HCT116 (cell line): ENCODE measurements at places on chromosomes 5 and 9. TPM values are rescaled to one million over a fixed set of nuclear protein-coding genes. Genes with fewer than 3 reads are reported as not detected.

- DNase-seq = no peak
Measured at GRCh38 chr9:122151267-122151828, 8.2 kb downstream of the NDUFA8 start.

- DNase-seq = no peak
Measured at GRCh38 chr5:33712664-33713063, 179.1 kb downstream of the ADAMTS12 start.

- no peak for DNase-seq
Measured at GRCh38 chr9:120736881-120737280, 22.6 kb upstream of the MEGF9 start.

- no peak for DNase-seq
Measured at GRCh38 chr9:32399110-32399815, 14.8 kb downstream of the ACO1 start.

GRCh38 chr5:14945450-14945849 lies 73.9 kb upstream of the ANKH start:
- DNase-seq = no peak

- DNase-seq = no peak
Measured at GRCh38 chr9:135275571-135276289, 188.3 kb downstream of the OLFM1 start.

DNA sequence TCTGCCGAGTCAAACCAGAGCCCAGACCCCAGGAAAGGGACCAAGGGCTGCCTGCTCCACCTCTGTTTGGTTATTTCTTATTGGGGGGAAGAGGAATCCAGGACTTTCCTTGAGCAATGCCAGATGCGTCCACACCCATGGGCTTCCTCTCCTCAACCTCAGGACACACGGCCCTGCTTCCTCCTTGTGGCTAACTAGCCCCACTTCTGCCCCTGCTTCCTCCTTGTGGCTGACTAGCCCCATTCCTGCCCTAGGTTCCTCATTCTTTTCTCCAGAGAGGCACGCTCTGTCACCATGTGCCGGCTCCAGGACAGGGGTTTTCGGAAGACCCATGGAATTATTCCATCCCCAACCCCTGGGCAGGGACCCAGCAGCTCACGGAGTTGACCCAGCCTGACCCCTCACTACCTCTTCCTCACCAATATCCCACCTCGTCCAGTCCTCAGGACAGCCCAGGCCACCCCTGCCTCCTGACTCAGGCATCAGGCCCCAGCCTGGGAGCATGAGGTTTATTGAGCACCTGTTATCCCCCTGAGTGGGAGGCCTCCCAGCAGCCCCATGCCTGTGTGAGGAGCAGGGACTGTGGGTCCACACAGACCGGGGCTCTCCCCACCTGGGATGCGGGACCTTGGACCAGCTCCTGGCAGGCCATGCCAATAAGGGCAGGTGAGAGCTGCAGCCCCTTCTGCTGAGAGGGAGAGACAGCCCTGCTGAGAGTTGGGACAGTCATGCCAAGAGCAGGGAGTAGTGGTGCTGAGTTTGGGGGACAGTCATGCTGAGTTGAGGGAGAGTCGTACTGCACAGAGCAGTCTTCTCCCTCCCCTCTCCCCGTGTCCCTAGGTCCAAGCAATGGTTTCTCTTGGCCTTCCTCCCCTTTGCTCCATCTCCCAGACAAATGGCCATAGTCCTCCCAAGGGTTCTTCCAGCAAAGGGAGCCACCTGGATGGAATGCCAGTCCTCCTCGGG lies 11.8 kb upstream of the FCN1 start:
- no peak for DNase-seq

- DNase-seq = no peak
Measured at GRCh38 chr5:29896646-29897045, 1296.8 kb upstream of the CDH6 start.

DNA sequence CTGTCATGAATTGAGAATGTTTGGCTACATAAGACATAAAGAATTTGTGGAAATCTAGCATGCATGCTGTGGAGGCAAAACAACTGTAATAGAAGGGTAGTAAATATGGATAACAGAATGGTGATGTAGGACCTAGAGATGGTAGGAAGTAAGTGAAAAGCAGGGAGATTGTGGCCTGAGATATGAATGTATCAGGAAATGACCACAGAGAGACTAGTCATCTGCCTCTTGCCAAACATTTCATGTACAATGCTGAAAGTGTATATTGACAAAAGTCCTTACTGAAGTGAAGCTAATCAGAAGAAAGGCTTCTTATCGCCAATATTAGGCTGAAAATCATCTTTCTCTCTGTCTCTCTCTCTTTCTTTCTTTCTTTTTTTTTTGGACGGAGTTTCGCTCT lies 873.1 kb upstream of the CTNND2 start:
- no peak for DNase-seq

GRCh38 chr9:93122721-93123221 lies 11.3 kb downstream of the NINJ1 start:
- no peak for DNase-seq

- no peak for DNase-seq
Measured at GRCh38 chr9:98391867-98392266, 136.4 kb upstream of the TBC1D2 start.

DNA sequence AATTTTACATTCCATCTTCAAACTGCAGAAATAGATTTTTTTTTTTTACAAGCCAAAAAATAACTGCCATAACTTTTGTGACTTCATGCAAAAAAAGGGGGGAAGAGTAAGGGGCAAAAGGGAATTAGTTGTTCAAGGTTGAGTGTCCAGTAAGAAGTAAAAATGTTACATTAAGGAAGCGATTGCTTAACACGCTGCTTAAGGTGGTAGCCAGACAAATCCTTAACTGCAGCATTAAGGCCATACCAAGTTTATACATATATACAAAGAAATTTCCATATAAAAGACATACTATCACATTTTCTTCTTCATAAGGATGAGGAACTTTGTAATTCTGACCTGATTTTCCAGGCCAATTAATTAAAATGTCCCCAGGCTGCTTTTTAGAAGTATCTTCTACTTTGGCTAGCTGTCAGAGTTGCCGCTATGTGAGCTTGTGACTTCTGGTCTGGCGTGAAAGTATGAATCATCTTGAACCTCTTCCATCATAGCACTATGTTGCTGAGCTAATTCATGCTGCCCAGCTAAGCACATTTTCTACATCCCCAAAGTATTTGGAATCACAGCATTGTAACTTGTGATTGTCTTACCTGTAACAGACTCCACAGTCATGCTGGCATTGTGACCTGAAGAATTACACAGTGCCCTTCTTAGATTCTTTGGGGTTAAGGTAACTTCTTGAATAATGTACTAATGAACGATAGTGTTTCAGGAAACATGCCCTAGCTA lies 40.0 kb downstream of the G3BP1 start:
- no peak for DNase-seq

GRCh38 chr5:114780290-114780689 lies 389.4 kb downstream of the TRIM36 start:
- DNase-seq = no peak

DNA sequence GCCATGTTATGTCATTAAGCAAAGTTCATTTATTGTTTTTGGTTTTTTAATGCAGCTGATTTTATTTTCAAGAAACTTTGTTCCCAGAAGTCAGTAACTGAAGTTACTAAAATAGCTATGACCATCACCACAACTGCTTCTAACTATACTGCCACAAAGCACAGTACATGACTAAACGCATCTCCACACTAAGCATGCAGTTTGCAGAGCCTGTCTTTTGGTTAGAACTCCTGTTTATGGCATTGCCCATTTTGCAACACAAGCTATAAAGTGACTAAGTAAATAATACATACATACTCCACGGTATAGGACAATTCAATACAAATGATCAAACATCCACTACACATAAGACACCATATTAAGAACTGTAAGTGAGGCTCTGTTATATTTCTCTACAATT lies 109.7 kb downstream of the MLLT3 start:
- no peak for DNase-seq

- peak; percentile 22 for DNase-seq
Measured at GRCh38 chr5:55407059-55407684, 99.4 kb downstream of the MTREX start.

DNA sequence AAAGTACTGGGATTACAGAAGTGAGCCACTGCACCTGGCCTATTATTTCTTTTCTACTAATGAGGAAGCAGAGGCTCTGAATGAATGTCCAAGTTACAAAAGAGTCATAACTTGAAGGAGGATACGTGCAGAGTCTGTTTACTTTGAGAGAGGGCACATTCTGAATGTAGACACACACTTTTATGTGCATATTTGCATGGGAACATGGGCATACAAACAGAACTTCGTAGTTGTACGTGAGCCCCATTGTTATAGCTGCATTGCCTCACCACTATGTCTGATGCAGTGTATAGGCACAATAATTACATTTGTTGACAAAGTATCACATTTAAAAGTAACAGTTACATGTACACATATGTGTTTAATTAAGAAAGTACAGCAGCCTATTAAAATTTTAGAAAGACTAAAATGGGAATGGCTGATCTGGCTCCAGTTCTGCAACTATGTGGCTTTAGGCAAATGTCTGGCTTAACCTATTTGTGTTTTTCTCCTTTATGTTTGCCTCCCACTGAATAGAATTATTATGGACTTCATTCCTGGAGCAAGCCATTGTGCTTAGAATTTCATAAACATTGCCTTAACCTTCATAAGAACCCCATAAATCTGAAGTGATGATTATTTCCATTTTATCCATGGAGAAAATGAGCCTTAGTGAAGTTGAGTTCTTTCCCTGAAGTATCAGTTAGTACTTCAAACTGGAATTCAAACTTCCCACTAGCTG lies 3.0 kb upstream of the DPYSL3 start:
- DNase-seq = no peak

DNA sequence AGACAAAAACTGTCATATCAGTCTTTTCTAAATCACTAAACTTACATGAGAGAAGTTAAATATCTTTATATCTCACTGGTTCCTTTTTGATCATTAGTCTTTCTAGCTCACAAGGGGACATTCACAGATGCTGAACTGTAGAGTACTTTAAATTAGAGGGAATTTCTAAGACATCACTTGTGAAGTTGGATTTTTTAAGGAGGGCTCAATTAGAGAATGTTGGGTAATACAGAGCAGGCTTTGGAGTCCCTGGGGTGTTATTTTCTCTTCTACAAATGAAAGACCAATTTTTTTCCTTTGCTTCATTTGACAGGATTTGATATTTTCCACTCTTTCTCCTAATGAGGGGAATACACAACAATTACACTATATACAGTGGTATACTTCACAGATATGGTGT lies 48.6 kb upstream of the SPDL1 start:
- no peak for DNase-seq

DNA sequence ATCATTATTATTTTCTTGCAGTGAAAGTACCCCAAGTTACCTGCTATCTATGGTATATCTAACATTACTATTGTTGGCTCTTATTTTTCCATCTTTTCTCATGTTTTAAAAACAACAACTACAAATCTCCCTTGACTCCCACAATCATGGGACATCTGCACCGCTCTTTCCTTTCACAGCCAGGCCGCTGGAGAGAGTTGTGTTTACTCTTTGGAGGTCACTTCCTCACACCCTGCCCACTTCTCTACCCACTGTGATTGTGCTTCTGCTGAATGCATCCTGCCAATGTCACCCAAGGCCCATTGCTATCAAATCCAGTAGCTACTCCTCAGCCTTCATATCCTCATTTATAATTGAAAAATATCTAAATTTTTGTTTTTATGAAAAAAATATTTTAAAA lies 29.7 kb downstream of the SLC28A3 start:
- no peak for DNase-seq

DNA sequence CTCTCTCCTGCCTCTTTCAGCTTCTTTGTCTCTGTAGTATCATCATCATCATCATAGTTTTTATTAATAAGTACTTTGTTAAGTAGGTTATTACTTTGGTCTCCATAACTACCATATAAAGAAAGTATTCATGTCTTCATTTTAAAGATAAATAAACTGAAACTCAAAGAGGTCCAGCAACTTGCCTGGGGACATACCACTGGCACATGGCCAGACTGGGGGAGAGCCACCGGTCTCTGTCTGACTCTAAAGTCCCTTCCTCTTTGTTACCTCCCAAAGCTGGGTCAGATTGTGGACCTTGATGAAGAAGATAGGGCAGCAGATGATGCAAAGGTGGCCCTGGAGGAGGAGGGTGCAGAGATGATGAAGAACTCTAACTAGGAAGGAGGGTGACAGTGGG lies 8.5 kb downstream of the CDX1 start:
- DNase-seq = no peak

DNA sequence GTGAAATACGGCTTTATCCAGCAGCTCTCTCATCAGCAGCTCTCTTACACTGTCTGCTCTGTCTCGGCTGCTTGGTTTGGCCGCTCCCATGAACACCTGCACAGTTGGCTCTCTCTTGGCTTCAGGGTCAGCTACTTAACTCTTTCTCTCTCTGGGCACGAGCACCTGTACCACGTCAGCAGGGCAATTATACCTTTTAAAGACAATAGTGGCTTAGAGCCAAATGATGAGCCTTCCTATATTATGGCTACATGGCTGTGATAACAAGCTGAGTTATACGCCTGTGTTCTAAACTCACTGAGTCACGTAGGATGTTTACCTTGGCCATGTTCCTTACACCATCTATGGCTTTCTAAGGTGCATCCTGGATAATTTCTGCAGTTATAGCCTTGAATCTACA lies 69.2 kb upstream of the CTNND2 start:
- DNase-seq = no peak

- no peak for DNase-seq
Measured at GRCh38 chr9:16179566-16179965, 626.7 kb downstream of the CCDC171 start.

DNA sequence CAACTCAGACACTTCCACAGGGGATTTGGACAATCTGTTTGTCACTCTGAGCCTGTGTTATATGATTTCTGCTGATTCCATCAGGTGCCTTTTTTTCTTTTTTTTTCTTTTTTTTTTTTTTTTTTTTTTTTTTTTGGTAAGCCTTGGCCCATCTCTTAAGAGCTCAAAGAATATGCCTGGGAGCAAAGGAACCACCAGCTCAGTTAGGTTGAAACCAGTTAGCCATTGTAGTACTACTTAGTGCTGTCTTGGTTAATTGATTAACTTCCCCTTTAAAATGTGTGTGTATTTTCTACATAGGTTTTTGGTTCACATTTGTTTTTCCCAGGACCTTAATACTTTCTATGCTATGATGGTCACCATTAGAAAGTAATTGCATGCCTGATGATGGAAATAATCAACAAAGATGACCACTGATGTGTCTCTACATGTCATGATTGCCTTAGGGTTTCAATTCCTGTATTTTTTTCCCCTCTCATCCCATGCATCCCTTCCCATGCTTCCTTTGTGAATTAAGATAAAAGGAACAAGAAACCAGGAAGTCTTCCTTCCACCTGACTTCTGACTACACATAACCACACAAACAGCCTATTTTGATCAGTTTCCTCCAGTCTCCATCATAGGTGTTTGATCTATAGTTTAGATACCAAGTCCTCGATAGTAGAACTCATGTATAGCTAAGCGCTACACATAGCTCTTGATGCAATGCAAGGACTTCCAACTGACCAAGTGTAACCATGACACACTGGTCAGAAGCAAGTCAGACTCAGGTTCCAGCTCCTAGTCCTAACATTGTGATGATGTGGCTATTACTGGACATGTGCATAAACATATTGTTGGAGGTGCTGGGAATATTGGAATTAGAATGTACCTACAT lies 306.1 kb downstream of the EFNA5 start:
- no peak for DNase-seq

CCIN gene
- 0.20 TPM for total RNA-seq

STING1 gene
- 17.7 TPM for total RNA-seq

LIFR gene
- 10.6 TPM for total RNA-seq

SLC31A2 gene
- 4.7 TPM for total RNA-seq

IL3 gene
- total RNA-seq = not detected

C5orf58 gene
- not detected for total RNA-seq

PCDHGB6 gene
- 0.22 TPM for total RNA-seq

TAF11L14 gene
- not detected for total RNA-seq

SPAG8 gene
- 0.39 TPM for total RNA-seq

FASTKD3 gene
- 12.0 TPM for total RNA-seq

IFNA21 gene
- not detected for total RNA-seq

CSF2 gene
- 0.30 TPM for total RNA-seq

FOXI1 gene
- total RNA-seq = not detected
